ENCODE measurements at places on chromosomes 12 and 14. TPM values are rescaled to one million over a fixed set of nuclear protein-coding genes. Genes with fewer than 3 reads are reported as not detected.

Gene SPRYD3
- total RNA-seq = 39.8 TPM

Gene TEX52
- total RNA-seq = not detected

Gene RPGRIP1
- 0.52 TPM for total RNA-seq

Gene SMCO3
- total RNA-seq = 0.20 TPM

Gene ASB2
- total RNA-seq = 268 TPM

Gene RNASE12
- not detected for total RNA-seq

- peak; percentile 75 for DNase-seq
Measured at GRCh38 chr12:124694846-124695497, 127.6 kb upstream of the NCOR2 start.

- no peak for DNase-seq
Measured at GRCh38 chr12:79618848-79619404, 71.8 kb downstream of the PAWR start.

DNA sequence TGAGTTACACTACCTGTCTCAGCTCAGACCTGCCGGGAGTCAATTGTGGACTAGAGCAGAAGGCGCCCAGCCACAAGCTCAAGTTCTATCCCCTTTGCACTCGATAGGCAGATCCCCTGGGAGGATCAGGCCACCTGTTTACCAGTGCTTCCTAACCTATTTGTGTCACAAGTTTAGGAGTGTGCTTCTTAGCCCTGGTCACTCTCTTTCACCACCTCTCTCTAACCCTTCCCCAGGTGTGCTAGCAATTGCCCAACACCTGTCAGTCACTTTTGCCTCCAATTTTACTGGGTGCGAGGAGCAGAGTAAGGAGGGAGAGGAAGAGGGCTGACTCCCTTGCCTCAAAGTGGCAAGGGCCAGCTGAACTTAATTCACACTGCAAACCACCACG lies 745 bp upstream of the NAA30 start:
- no peak for DNase-seq

DNA sequence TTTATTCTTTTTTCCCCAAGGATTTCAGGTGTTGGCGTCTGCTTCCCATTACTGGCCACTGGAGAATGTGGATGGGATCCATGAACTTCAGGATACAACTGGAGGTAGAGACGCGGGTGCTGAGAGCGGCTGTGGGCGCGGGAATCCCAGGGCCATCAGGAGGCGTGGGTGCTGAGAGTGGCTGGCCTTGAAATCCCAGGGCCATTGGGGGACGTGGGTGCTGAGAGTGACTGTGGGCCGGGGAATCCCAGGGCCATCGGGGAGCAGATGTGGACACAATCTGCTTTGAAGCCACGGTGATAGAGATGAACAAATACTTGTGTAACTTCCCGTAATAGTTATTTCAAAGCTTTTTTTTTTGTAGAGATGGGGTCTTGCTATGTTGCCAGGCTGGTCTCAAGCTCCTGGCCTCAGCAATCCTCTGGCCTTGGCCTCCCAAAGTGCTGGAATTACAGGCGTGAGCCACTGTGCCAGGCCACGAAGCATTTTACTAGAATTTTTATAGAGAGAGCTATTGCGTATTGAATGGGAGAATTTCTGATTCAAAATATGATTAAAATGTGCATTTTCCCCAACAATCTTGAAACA lies 12.8 kb downstream of the ADGRD1 start:
- no peak for DNase-seq

- DNase-seq = no peak
Measured at GRCh38 chr12:120199025-120199424, 1.9 kb downstream of the RPLP0 start.

- DNase-seq = no peak
Measured at GRCh38 chr14:54026671-54027070, 70.0 kb upstream of the BMP4 start.

DNA sequence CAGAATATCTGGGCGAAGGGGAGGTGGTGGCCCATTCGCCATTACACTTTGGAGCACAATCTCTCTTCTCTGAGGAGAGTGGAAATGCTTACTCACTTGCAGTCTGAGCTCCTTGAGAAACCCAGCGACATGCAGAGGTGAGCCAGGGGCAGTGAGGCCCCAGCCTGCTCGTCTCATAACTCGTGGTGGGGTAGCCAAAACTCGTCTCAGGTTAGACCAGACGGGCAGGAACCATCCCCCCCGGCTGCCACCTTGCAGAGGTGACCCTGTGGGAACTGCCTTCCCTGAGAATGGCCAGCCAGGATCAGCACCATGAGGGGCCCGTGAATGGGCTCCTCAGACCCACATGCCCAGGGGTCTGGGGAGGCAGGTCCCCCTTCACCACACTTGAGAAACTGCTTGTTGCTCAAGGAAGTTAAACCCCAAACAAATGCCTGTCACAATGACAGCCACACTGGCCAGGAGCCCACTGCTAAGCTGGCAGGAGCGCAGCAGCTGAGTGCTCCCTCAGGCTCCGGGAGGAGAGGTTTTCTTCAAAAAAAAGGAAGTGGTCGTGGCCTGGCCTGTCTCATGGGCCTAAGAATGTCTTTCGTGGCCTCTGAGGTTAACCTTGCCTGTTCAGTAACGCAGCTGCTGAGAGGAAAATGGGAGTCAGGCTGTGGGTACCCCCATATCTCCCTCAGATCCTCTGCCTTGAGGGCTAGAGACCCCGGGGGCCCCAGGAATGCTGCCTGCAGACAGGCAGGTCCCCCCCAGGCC lies 9.2 kb upstream of the ALDH2 start:
- peak; percentile 79 for DNase-seq

DNA sequence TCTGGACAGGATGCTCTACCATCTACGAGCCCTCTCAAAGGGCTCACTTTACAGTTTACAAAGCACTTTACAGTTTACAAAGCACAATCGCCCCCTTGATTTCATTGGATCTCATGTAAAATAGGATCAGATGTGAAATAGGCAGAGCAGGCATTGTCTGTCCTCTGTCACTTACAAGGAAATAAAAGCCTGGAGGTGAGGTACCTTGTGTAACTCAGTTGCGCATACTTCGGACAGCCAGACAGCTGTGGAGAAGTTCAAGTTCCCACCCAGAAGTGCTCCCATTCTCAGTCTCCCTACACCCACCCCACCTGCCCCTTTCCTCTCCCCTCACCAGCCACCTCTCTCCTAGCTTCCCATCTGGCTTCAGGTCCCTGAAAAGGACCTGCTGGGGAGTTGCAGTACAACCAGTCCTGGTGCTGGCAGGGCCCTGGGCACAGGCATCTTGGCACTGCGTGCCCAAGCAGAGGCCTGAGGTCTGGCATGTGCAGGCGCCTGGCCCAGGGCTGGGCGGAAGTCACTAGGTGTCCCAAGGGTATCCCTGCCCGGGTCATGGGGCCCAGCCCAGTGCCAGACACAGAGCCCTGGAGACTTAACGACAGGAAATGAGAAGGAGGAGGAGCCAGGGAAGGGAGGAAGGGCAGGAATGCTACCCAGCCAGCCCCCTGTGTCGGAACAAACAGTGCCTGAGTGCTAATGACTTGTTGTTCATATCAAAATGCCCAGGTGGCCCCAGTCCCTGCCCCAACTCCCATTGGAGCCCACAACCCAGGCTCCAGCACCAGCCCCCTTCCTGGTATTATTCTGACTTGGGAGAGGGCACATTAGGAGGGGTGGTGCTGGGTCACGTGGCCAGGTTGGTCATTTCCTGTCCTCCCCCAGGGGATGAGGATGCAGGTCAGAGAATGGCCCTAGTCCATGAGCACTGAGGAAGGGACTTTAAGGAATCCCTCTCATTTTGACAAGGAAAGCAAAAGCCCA lies 5.4 kb downstream of the RAPGEF3 start:
- DNase-seq = peak; percentile 93

DNA sequence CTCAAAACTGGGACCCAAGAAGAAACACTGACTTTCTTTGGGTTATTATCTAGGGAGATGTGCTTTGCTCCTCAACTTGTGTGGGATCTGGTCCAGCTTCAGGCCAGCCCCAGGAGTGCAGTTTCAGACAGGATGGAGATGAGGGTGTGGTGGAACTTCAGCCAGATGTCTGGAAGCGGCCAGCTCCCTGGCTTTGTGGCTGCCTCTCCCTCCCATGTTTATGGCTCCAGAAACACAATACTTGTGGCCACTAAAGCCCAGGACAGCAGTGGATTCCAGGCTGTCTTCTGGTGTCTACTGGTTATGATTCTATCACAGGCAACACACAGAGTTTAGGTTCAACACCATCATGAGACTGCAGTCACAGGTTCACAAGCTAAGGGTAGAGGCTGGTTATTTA lies 44.2 kb upstream of the EMP1 start:
- peak; percentile 75 for DNase-seq

DNA sequence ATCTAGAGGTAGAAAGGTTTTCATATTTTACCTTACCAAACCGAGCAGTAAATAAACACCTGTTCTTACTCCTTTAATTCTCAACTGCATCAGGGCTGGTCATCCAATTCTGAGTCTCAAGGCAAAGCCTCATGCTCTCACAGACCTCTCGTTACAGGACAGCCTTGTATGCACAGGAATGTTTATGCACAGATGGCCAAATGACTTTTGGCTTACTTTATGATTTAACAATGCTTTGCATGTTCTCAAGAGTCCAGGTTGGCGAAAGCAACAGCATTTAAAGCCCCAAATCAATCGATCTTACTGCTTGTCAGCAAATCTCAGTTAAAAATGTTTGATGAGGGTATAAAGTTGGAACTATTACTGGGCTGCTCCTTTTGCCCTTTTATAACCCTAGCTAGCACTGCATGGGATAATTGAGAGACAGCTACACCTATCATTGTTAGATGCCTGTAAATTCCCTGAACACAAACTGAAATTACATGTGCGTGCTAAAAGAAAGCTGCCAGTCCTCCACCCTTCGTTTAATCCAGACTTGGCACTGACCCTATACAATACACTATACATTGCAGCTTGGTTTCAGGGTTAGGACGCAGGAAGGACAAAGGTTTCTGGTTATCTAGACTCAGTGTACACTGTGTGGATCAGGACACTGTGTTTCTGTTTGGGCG lies 63.6 kb downstream of the TMCC3 start:
- no peak for DNase-seq

DNA sequence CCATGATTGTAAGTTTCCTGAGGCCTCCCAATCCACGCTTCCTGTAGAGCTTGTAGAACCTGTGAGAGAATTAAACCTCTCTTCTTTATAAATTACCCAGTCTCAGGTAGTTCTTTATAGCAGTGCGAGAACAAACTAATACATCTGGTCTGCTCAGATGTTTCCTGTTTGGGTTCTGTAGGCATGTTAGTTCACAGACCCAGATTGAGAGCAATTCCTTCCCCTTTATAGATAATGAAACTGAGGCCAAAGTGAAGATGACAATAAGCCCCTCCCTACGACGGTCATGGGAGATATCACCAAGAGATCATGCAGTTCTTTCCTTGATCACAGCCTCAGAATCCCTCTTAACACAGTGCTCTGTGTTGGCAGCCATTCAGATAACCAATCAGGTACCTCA lies 76.5 kb upstream of the CLMN start:
- no peak for DNase-seq

GRCh38 chr14:64541972-64542835 lies 1.7 kb downstream of the HSPA2 start:
- DNase-seq = no peak

- DNase-seq = no peak
Measured at GRCh38 chr14:72303930-72304329, 371.7 kb downstream of the RGS6 start.

GRCh38 chr12:121892673-121893561 lies 4.3 kb downstream of the PSMD9 start:
- no peak for DNase-seq

DNA sequence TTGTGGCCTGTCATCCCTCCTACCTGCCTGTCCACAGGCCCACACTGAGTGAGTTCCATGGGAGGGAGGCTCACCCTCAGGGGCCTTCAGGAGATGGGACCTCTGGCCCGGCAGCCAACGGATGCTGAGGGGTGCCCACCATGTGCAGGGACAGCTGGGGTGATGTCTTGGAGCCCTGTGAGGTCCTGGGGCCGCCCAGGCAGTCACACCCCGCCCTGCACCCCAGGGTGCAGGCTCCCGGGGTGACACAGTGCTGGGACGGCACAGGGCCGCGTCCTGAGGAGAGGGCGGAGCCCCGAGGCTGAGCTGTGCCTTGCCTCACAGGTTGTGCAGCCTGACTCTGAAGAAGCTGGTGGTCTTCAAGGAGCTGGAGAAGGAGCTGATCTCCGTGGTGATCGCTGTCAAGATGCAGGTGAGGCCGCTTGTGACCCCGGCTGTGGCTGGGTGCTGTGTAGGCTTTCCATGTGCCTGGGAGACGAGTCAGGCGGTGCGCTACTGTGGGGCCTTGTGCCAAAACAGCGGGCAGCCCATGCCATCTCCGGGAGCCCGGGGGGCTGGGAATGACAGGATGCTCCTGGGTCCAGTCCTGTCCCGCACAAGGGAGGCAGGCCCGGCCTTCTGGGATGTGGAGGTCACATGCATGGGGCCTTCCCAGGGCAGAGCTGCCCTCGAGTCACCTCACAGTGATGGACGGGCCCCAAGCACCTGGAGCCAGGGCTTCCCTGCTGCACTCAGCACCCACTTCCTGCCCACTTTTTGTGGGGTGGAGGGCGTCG lies 33.8 kb downstream of the PACS2 start:
- no peak for DNase-seq

DNA sequence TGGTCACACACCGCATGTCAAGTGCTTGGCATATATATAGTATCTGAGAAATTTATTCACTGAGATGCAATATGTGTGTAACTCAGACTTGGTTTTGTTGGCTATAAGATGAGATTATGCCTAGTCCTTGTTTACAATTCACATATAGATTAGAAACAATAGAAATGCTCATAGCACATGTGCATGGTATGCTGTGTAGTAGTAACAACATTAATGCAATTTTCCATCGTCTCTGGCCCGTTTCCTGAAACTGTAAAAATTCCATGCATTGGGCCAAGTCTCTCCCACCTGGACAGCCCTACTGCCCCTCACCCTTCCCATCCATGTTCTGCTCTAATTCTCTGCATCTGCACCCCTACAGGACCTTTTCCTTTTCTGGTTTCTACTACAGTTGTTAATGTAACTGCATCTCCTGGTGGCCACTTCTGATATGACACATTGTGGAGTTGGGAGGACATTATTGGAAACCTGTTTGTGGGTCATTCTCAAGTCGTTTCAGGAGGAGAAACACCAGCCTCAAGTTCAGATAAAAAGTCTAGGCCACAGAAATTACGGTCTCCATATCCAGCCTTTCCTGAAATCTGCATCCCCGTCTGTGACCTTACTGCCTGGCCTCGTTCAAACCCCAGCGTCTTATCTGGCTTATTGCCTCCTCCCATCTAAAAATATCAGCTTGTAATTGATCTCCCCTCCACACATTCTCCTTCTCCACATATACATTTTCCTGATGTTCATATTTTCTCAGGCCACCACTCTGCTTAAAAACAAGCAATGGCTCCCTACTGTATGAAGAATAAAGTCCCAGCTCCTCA lies 37.5 kb downstream of the EMP1 start:
- DNase-seq = no peak

Measured in left ventricle myocardium superior (tissue), 1 donor.